Inflammatory macrophage treated with lipopolysaccharide for 4 hours (primary cell): ENCODE measurements at places on chromosomes 6 and 20.

DNA sequence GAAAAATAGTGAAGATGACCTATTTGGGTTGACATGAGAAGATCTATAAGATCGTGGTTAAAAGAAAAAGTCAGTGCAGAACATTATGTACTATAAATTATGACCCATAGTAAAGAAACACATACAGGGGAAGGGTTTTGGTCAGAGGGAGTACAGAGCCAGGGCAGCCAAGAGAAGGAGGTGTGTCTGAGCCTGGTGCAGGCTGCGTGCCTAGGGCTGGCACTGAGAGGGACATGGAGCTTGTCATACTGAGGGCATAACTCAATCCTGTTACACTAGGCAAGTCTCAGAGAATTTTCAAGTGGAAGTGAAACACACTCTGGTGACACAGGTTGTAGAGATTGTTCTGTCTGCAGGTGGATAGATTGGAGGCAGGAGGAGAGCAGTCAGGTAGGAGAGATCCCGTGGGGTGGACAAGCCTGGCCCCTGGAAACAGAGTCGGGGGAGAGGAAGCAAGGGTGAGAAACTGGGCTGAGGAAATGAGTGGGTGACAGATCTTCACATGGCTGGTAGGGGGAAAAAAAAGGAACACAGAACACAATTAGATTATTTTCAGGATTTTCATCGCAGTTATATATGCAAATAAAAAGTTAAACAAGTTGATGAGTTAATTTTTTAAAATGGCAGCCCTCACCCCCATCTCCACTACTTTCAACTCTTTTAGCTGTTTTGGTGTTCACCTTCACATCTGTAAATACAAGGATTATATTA lies 18.5 kb upstream of the RNF39 start:
- DNase-seq: peak; percentile 60

DNA sequence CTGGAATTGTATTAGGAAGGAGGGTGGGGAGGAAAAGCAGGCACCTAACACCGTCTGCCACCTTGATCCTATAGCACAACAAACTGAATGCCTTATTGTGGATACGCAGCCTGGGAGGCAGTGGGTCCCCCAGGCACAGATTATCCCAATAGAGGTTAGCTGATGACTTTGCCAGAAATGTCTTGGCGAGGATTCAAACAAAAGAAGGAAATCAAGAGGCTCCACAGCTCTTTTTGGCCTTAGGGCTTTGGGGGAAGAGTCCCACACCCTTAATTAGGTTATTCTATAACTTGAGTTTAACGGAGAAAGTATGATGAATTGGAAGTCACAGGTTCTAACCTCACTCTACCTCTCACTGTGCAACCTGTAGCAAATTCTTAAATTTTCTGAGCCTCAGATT lies 102.0 kb downstream of the MRPL14 start:
- DNase-seq: no peak

GRCh38 chr6:33918175-33918695 lies 114.4 kb upstream of the MLN start:
- no peak for DNase-seq

DNA sequence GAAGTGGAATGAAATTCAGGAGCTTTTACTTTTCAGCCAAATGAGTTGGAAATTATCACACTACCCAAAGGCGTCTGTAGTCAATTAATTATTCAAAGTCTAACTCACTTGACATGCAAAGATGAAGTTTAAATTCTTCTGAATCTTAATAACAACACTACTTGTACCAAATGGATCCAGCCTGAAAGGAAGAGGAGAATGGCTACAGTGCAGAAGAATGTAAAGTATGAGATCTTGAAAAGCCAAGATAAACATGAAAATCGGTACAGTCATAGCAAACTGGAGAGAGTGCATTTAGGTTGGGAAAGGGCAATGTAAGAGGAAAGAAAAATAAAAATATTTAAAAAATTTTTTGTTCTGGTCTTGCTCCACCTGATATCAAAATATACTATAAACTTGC lies 195.5 kb downstream of the SIM1 start:
- DNase-seq: no peak

- DNase-seq: peak; percentile 81
Measured at GRCh38 chr6:167079853-167080297, 43.0 kb upstream of the CCR6 start.

DNA sequence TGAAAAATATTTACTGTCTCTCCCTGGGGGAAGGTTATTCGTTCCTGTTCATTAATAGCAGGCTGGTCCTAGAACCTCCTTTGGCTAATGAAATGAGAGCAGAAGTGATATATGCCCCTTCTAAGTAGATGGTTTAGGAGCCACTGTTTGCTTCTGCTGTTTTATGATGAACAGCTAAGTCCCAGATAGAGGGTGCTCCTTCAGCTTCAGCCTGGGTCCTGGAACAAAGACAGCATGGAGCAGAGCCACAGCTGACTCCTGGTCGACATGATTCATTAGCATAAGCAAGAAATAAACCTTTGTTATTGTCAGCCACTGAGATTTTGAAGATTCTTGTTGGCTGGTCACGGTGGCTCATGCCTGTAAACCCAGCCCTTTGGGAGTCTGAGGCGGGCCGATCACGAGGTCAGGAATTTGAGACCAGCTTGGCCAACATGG lies 47.8 kb upstream of the ARMC2 start:
- no peak for DNase-seq

DNA sequence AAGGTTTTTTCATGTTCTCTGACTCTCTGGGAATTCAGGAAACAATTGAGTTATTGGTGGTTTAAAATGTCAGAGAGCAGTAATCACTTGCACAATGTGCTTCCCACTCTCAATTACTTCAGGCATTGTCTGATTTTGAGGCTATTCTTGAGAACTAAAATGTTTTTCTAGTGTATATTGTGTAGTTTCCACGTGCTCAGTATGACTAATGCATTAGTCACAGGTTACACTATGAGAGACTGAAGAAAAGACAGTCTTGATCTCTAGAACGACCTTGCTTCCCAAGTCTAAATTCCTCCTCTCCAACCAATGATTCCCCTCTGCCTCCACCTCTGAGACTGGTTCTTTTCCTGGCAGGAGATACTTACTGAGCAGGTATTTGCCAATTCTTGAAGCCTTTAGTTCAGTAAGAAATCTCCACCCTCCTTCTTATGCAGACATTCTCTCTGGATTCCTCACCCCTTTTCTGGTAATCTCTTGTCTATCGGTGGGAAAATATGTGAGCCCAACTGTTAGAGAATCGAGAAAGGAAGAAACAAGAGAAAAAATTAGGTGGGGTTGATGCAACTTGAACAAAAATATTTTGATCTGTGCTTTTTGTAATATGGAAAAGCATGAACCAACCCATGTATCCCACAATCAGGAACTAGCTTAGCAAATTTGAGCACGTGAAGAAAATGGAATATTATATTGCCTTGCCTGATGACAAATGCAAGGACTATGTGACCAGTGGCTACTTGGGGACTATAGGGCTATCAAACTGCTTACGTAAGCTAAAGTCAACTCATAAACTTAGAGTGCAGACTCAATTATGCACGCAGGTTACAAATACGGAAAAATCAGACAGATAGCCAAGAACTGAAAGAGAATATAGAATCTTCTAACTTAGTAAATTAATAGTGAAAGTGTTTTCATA lies 61.1 kb upstream of the SLC22A16 start:
- DNase-seq: peak; percentile 97

- no peak for DNase-seq
Measured at GRCh38 chr6:116101790-116102189, 1.1 kb downstream of the NT5DC1 start.

GRCh38 chr6:118659513-118660217 lies 8.3 kb upstream of the CEP85L start:
- DNase-seq: no peak

GRCh38 chr20:57877131-57877824 lies 167.5 kb upstream of the PMEPA1 start:
- no peak for DNase-seq

DNA sequence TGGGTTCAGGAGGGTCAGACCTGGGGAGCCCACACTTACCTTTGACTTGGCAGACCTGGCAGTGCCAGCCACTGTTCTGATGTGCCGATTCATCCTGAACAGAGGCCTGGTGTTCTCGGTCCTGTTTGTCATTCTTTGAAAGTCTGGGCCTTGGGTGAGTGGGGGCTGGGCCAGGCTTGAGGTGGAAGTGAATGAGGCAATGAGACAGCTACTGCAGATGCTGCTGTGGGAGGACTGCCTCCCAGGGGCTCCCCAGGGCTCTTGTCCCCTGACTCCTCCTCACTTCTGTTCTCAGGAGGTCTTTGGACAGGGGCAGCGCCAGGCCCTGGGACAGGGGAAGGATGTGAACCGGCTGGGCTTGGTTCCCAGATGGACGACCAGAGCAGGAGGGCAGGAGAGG lies 5.6 kb upstream of the TREML4 start:
- DNase-seq: no peak

DNA sequence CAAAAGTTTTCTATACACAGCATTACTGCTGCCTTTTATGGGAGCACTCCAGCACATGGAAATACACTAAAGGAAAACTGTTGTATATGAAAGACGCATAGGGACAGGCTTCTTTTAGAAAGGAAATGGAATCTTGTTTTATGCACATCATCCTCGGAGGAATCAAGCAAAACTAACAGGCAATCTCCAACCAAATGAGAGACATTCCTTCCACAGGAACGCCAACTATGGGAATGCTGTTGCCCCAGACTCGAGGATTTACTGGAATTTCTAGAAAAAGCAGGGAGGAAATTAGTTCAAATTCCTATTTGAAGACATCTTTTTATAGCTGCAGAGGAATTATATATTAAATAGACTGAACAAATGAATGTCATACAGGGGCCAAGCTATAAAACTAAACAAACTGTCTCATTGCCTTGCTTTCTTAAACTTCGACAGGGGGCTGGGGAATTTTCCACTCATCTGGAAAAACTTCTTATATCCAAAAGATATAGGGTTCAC lies 52.2 kb downstream of the LYRM4 start:
- no peak for DNase-seq
